RPMI8226 (cell line): ENCODE measurements at places on chromosomes 7 and 10.

DNA sequence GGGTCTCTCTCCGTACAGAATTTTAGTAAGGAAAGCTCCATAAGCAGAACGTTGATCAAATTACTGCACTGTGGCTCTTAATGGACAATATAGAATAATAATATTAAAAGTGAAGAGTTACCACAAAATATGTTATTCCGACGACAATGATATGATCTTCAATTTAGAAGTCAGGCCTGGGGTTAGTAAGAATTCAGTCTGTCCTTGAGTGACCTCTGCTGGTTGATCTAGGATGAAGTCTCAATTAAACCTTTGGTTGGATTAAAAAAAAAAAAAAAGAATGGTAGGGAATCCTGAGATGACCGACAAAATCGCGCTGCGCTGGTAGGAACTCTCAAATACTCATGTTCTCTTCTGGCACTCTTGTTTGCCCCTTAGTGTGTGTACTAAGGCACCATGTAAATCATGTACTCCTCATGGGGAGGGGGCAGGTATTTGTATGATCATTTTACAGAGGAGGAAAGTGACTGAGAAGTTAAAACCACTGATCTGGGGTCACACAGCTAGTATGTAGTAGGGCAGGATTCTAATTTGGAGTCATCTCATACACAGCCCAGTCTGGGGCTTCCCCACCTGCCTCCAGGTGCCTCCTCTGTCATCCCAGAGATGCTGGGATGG is 161.3 kb upstream of the NPVF start:
- DNase-seq, result peak; percentile 48

DNA sequence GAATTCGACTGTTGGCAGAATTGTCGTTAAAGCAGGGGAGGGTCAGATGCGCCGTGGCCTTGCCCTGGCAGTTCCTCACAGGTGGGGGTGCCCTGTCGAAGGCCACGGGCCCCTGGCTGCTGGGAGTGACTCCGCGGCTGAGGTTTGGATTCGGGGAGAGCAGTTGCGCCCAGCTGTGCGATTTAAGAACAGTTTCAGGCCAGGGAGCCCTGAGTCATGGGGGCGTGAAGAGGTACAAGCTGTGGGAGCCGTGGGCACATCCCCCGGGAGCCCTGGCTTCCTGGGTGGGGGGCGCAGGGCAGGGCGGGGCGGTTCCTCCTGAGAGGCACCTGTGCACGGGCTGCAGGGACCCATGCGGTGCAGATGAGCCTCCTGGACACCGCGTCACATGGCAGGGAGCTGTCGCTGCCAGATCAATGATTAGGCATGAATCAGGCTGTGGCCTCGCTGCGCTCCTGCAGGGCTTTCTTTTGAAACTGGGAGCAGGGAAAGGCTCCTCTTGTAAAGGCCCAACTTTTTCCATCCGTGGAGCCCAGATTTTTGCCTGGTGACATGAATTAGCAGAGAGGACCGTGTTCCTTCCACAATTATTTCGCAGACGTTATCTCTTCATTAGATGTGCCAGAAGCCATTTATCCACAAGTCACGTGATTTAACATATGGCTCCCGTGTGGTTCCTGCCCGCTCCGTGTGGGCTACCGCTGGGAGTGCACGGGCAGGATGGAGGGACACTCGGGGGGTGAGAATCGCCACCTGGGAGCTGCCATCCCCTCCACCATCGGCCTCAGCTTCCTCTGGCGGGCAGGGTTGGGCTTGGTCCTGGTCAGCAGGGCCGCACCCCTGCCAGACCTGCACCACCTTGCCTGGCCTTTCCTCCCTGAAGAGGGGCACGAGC is 918 bp downstream of the PWWP2B start:
- DNase-seq, result peak; percentile 47

GRCh38 chr7:98084631-98085030 is 22.0 kb upstream of the LMTK2 start:
- peak; percentile 67 for DNase-seq

GRCh38 chr10:6068422-6068821 is 6.3 kb upstream of the IL2RA start:
- DNase-seq, result peak; percentile 63

GRCh38 chr10:48494073-48494472 is 110.8 kb downstream of the ARHGAP22 start:
- DNase-seq, result peak; percentile 57

- no peak for DNase-seq
These were observed 122.1 kb upstream of the STK17A start for GRCh38 chr7:43460733-43461348.

- no peak for DNase-seq
These were observed 25.0 kb downstream of the RGS10 start for GRCh38 chr10:119517235-119518141.

- no peak for DNase-seq
These were observed 139.3 kb downstream of the CXCL12 start for GRCh38 chr10:44245601-44245938.
